Esophagus squamous epithelium (tissue), 5 donors: ENCODE measurements at places on chromosomes 12 and 14. TPM values are rescaled to one million over a fixed set of nuclear protein-coding genes. Genes with fewer than 3 reads are reported as not detected.

Gene CCDC197
- not detected for total RNA-seq

Gene NANOG
- 0.26 TPM for total RNA-seq

Gene RPS6KA5
- 8.7 TPM for total RNA-seq

Gene SVOP
- total RNA-seq: not detected

Gene FBLN5
- 4.0 TPM for total RNA-seq

DNA sequence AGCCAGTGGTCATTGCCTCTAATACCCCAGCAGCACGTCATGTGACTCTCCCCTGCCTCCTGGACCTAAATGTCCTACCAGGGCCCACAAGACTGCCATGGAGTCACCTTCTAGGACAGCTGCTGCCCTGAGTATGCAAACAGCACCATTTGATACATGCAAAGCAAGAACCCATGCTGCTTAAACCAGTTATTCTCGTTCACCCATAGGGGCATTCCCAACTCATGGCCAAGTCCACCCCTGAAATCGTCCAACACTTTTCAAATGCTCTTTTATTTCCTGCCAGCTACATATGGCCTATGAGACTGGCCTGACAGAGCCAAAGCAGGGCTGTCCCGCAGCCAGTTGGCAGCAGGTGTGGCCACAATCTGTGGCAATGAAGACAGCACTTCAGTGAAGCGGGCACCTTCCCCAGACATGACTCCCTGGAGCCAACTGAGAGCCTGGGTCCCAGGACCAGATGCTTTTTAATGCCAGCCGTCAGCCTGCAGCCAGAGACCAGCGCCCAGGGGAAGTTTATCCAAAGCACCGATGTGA lies 99.9 kb downstream of the BCAT1 start:
- no peak for DNase-seq

- no peak for DNase-seq
Measured at GRCh38 chr14:94392510-94392935, 4.1 kb upstream of the SERPINA1 start.

GRCh38 chr12:10663869-10664268 lies 10.0 kb downstream of the STYK1 start:
- no peak for DNase-seq

GRCh38 chr12:92130999-92131398 lies 14.6 kb downstream of the BTG1 start:
- no peak for DNase-seq

DNA sequence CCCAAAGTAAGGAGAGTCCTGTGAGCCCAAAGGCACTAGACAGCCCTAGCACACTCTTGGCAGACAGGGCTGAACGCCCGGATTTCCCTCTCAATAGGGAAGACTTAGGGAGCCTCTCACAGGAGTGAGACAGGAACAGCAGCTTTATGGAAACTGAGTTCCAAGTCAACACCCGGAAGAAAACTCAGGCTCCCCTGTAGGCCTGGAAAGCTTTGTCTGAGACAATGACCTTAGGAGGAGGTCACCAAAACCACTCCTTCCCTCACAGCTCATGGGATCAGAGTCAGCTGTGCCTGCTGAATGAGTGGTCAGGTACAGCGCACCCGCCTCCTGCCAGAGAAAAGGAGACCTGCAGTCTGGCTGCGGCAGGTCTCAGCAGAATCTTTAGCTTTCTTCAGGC lies 229.5 kb downstream of the CACNA1C start:
- DNase-seq: no peak

GRCh38 chr12:107320929-107321631 lies 227.7 kb upstream of the CRY1 start:
- no peak for DNase-seq

DNA sequence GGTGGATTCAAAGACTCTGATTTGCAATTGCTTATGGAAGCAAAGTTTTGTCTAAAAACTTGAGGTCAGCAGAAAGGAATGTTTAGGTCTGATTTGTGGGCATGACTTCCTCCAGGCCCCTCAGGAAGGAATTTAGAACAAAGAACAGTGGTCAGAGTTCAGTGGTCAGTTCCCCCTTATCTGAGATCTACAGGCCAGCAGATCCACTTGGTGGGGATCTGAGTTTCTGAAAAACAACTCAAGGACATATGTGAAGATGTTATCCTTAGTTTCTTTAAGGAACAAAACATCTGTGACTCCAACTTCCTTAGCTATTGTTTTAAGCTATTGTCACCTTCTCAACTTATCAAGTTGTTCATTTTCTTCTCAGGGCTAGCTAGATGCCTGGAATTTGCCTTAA lies 28.0 kb upstream of the NAA30 start:
- DNase-seq: no peak

- DNase-seq: no peak
Measured at GRCh38 chr12:122399254-122399591, 23.2 kb downstream of the CLIP1 start.

- DNase-seq: no peak
Measured at GRCh38 chr14:99519931-99520421, 38.8 kb downstream of the CCNK start.

GRCh38 chr12:25495331-25496097 lies 57.6 kb downstream of the LMNTD1 start:
- DNase-seq: no peak

DNA sequence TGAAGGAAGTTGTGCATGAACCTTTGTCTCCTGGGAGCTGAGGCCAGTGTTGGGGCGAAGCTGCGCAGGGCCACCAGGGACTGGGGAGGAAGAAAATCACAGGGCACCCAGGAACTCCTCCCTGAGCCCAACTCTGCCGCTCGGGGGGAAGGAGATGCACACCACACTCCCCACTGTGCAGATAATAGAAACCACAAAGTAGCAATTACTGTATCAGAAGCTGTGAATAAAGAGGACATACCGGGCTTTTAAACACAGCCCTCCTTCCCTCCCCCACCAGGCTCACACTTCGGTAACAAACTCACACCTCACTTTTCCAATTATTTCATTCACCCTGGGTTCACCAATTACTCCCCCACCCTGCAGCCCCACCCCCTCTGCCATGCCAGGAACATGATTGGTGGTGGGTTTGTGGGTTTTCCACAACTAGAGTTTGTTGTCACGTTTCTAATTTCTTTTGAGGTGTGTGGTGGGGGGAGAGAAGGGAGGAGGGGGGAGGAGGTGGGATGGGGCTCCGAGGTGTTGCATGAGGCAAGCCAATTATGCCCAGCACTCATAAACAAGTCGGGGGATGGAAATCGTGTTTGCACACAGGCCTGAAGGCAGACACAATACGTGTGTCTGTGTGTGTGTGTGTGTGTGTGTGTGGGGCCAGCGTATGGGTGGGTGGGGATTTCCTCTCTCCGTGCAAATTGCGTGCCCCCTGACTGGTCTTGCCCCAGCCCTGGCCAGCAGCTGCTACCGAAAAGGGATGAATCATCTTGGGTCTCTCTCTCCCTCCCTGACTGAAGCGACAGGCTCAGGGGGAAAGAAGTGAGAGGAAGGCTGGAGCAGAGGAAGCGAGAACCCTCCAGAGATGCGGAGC lies 103.3 kb downstream of the RBM19 start:
- DNase-seq: no peak

- no peak for DNase-seq
Measured at GRCh38 chr14:69661194-69661537, 49.8 kb downstream of the SUSD6 start.

DNA sequence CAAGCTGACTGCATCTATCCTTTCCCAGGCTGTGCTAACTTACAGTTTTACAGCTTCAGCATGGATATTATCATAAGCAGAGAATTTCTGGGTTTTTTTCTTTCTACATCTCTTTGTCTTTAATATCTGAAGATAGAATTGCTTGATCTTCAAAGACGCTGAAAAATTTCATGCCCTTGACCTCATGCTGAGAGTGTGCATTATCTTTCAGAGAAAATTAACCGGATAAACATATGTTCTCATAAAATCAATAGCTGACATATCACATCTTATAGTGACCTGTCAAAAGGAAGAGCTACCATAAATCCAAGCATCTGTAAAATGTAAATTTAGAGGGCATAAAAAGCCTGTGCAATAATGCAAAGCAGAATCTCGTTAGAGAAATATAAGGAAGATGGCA lies 1704.1 kb upstream of the FLRT2 start:
- DNase-seq: no peak

- no peak for DNase-seq
Measured at GRCh38 chr14:36701132-36701531, 39.5 kb downstream of the PAX9 start.
